ENCODE measurements at places on chromosomes 2 and 18.

DNA sequence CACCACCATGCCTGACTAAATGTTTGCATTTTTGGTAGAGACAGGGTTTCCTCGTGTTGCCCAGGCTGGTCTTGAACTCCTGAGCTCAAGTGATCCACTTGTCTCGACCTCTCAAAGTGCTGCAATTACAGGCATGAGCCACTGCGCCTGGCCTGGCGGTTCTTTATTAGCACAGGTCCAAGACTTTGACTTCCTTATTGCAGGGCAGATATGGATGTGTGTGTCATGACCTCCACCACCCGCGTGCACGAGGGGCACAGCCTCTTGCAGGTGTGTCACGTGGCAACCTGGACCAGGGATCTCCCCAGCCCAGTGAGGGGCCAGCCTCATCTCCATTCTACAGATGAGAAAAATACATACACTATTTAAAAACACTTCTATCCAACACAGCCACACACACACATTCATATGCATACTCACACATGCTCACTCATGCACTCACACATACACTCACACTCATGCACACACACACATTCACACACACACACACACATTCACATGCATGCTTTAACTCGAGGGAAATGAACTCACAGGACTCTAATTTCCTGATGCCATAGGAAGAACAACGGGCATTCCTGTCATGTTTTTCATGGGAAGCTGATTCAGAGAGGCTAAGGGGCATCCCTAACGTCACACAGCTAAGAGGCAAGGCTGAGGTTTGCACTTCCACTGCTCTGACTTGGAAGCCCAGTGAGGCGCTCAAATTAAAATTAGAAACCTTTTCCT is 38.8 kb downstream of the RRM2 start:
- no peak for DNase-seq

- no peak for DNase-seq
These were observed 19.3 kb downstream of the GALM start for GRCh38 chr2:38685116-38685735.

- no peak for DNase-seq
These were observed 757.1 kb upstream of the CDH7 start for GRCh38 chr18:64993695-64994094.

GRCh38 chr2:25521665-25522387 is 151.6 kb downstream of the DTNB start:
- DNase-seq, result peak; percentile 71

DNA sequence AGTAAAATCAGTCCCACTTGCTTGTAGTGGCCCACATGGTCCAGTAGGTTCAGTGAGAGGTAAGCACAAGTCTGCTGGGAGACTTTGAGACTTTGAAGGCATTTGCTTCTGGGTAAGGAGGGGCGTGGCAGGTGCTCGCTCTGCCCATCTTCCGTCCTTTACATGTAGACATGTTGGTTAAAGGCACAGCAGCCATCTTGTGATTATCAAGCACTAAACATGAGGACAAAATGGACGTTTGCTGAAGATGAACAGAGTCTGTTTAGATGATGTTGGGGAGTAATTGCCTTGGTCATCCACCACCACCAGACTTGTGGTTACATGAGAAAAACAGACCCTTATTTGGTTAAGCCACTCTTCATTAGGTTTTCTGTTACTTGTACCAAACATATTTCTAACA is 252.8 kb upstream of the PARD3B start:
- DNase-seq, result no peak

GRCh38 chr2:154032220-154032619 is 160.5 kb downstream of the GALNT13 start:
- DNase-seq, result no peak

DNA sequence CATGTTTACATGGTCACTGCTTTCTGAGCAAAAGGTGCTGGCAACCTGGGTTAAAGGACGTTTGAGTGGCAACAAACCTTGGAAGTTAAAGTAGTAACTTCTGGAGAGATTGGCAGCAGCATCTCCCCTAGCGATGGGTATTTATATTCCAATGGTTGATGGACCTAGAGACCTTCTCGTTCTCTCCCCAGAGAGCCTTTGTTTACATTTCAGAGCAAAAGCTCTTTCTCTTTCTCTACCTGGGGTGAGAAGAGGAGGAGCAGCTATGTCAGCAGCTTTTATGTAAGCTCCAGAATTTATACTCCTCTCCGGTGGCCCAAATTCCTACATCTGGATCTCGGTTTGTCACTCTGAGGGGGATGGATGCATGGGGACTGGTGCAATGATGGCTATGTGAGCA is 213.7 kb upstream of the ARL4C start:
- no peak for DNase-seq

- peak; percentile 16 for DNase-seq
These were observed 102.5 kb upstream of the NOSTRIN start for GRCh38 chr2:168699844-168700417.

- DNase-seq, result peak; percentile 77
These were observed 93.0 kb upstream of the SLC39A10 start for GRCh38 chr2:195563857-195564512.

GRCh38 chr18:74990563-74991081 is 218.3 kb downstream of the PTGR3 start:
- no peak for DNase-seq

DNA sequence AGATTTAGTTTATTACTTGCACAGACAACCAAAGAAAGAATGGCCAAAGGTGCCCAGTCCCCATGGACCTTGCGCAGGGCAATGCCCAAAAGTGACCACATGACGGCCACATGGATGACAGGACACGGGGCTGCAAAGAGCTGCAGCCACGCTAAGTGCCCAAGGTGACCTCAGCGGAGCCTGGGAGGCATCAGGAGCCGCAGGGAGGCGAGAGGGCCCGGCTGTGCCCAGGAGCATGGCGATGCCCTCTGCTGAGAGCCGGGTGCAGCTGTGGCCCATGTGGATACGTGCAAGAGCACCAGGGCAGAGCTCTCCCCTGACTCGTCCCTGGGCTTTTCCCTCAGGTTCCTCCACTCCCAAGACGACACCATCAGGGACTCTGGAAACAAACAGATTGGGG is 14.7 kb downstream of the HES6 start:
- no peak for DNase-seq

- DNase-seq, result peak; percentile 67
These were observed 208.5 kb downstream of the SH3BP4 start for GRCh38 chr2:235160281-235160810.

DNA sequence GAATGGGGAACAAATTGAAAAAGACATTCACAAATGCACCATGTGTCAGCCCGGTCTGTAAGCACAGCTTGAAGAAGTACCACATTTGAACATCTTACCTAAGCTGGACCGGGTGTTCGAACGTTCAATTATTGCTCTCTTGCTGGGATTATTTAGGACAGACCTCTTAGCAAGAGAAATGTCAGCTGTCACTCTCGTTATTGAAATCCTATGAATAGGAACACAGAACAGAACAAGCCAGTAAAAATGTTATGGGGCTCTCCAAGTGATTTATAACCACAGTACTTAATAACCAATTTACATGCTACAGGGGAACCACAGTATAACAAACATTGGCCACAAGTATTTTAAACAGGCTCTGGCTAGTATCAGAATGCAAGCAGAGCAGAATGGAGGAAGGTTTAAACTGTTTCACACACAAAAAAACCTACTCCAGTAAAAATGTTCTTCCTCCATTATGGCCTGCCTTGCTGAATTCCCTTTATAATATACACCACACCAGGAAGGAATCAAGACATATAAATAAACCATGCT is 32.5 kb upstream of the ARL5A start:
- DNase-seq, result no peak

DNA sequence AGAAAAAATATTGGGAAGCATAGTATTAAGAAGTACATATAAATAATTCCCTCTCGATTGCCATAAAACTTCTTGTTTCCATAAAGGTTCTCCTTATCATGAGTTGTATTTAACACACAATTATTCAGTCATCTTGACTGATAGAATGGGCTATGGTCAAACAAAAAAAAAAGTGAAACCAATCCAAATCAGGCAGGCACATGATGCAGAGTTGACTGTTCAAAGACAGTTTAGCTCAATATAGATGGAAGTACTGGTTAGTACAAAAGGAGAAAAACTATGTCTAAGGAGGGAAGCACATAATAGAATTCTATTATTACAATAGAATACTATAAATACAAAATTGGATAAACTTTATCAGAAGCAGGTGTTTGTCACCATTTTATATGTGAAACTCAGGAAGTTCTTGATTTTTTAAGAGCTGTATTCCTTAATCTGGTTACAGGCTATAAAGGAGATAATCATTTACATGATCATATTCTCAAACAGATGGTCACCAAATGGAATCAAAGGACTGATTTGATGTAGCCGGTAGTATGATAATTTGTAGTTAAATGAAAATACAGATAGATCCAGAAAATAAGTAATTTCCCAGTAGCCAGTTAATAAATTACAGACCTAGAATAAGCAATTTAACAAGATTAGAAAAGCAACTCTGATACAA is 18.2 kb upstream of the CALCRL start:
- DNase-seq, result no peak

- DNase-seq, result no peak
These were observed 397.9 kb downstream of the MEIS1 start for GRCh38 chr2:66832646-66833435.

DNA sequence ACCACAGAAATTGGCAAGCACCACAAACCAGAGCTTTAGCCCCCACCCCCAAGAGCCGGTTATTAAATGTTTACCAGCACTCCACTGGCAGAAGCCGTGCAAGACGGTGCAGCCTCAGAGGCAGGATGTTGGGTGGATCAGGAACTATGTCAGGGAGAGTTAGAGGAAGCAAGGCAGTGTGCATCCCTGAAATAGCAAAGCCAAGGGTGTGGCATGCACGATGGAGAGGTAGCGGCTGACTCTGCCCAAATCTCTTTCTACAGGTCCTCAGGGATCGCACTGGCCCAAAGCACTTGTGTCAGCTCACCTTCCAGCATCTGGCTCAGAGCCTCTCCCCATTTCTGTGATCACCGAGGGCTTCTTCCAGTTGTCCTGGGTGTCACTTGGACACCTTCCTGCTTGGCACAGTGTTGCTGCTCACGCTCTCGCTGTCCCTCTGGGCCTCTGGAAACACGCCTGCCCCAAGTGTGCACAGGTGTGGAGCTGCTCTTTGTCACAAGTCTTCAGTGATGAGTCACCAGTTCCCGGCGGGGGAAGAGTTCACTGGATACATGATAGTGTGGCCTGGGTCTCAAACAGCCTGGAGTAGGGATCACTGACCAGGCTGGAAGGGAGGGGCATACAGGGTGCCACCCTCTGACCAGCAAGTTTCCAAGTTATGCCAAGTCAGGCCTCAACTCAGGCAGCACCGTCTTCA is 17.3 kb upstream of the B3GNT7 start:
- no peak for DNase-seq

DNA sequence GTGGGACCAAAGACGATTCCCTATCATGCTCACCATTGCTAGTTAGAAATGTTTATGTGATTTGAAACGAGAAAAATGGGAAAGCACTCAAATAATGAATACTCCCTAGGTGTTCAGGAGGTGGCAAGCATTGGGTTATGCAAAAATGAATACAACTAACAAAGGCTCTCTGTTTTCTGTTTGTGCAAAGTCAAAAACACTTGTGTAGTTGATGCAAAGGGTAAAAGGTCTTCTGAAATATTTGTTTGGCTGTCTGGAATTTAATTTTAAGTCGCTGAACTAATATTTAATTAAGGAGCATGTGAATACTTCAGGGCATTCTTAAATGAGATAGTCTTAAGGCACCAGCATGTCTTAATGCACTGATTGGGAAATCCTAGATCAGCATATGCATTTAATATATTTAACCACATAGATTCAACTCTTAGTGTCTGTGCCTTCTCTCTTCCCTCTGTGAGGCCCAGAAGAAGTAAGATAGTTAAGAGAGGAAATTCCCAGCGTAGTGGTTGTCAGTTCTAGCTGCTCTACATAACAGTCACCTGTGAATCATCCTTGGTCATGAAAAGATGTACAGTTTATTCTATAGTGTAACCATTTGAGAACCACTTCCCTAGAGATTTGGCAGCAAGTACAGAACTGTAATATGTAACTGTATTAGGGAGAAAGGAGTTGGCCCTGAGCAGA is 111.9 kb downstream of the EPC2 start:
- peak; percentile 6 for DNase-seq

DNA sequence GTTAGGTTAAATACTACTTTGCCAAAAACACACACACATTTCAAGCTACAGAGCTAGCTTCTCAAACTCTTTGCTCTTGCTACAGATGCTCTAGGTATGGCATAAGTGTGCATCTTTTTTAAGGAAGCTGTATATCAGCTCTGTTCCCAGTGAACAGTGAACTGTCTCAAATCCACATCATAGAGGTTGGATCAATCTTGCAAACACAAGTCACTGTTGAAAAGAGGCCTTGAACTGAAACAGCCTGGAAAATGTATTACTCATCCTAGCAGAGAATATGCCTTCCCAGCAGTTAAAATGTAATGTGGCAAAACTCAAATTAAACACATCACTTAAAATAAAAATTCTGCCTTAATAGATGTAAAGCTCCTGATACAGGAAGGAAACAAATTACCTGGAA is 151.8 kb downstream of the WDPCP start:
- DNase-seq, result no peak

GRCh38 chr18:54218299-54218698 is 6.2 kb downstream of the MBD2 start:
- DNase-seq, result no peak

DNA sequence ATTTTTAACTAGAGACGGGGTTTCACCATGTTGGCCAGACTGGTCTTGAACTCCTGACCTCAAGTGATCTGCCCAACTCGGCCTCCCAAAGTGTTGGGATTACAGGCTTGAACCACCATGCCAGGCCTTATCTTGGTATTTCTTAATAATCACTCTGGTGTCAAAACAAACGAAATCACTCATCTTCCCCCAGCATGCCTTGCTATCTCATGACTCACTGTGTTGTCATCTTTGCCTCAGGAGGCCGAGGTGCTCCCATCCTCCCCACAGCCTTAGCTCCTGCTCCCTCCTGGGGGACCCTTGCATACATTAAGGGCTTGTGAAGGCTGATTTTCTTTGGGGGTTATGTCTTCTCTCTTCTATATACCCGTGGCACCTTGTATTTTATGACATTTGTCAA is 250.1 kb upstream of the DPP10 start:
- DNase-seq, result peak; percentile 13

- DNase-seq, result no peak
These were observed 226.5 kb downstream of the SEPTIN10 start for GRCh38 chr2:109387221-109387735.

GRCh38 chr2:218275371-218276072 is 5.2 kb downstream of the PNKD start:
- DNase-seq, result no peak

GRCh38 chr2:203484266-203485112 is 50.6 kb downstream of the RAPH1 start:
- DNase-seq, result no peak

DNA sequence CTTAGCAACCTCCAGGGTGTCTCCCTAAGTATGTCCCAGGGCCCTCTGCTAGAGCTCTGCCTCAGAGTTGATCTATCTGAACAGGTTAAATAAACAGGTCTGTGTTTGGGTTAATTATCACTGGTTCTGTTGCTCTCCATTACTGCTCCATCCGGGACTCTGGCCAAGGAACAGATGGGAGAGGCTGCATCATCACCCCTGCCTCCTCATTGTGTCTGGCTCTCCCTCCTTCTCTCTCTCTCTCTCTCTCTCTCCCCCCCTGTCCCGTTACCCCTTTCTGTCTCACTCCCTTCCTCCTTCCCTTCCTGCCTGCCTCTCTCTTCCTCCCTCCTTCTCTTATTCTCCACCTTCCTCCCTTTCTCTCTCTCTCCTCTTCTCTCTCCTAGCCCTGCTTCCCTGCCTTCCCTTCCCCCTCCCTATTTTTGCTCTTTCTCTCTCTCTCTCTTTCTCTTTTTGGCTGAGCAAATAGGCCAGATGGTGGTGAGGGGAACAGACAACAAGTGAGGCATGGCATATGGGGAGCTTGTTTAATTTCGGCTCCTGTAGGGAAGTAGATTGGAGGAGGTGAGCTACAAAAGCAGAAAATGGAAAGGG is 62.1 kb downstream of the SETBP1 start:
- DNase-seq, result peak; percentile 80
